Naive thymus-derived CD4-positive, alpha-beta T cell (primary cell): ENCODE measurements at places on chromosomes 7 and 10.

DNA sequence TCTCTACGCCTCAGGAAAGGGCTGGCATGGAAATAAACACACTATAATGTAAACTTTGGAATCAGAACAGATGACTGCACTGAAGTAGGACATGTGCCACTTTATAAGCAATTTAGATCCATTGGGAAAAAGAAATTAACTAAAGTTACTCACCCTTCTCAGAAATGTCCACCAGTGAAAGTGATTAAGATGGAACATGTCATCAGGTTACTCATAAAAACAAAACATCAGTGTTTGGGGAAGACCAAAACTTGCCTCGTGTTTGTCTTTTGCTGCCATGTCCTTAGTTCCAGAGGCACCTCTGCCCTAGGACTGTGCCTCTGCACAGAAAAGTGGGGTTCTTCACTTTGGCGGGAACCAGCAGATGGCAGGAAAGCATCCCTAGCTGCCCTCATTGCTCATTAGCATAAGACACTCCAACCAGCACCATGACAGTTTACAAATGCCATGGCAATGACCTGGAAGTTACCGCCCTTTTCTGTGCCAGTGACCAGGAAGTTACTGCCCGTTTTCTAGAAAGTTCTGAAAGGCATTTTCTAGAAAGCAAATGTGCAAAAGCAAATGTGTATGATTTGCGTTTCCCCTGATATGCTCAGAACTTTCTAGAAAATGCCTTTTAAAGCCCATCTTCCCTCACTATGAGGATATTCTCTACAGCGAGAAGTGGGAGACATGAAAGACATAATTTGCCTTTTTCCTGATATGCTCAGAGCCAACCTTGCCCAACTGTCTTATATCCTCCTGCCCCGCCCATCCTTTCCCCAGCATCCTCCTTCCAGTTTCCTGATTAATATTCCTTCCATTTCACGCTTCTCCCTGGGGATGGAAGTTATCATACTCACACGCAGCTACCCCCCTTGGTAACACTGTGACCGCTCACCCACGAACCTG lies 258.2 kb downstream of the USP6NL start:
- no peak for DNase-seq

- DNase-seq: no peak
These were observed 77.5 kb downstream of the AFAP1L2 start for GRCh38 chr10:114326795-114327194.

DNA sequence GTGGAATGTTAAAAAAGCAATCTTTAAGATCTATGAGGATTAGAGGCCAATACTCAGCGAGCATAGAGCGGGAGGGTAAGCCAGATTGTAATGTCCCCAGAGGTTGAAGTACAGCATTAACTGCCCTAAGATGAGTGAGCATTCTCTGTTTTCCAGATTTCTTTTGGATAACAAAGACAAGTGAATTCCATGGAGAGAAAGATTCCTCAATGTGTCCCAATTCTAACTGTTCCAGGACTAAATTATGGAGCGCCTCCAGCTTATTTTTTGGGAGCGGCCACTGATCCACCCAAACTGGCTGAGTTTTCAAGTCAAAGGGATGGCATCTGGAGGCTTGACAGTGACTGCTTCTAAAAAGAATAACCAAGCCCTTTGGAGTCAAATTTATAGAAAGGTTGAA lies 39.3 kb upstream of the AKR1C2 start:
- no peak for DNase-seq

- DNase-seq: no peak
These were observed 145.1 kb upstream of the C7orf33 start for GRCh38 chr7:148445260-148446044.

- no peak for DNase-seq
These were observed 102.6 kb upstream of the CSTF2T start for GRCh38 chr10:51802030-51802429.

GRCh38 chr10:806451-807162 lies 117.1 kb upstream of the DIP2C start:
- DNase-seq: no peak

- no peak for DNase-seq
These were observed 2.4 kb downstream of the SH2D4B start for GRCh38 chr10:80540136-80540535.
